ENCODE measurements at places on chromosomes 12 and 14.

GRCh38 chr14:61290701-61291100 lies 9.6 kb upstream of the TMEM30B start:
- DNase-seq: no peak

- no peak for DNase-seq
These were observed 583.5 kb upstream of the NOVA1 start for GRCh38 chr14:27181333-27181732.

DNA sequence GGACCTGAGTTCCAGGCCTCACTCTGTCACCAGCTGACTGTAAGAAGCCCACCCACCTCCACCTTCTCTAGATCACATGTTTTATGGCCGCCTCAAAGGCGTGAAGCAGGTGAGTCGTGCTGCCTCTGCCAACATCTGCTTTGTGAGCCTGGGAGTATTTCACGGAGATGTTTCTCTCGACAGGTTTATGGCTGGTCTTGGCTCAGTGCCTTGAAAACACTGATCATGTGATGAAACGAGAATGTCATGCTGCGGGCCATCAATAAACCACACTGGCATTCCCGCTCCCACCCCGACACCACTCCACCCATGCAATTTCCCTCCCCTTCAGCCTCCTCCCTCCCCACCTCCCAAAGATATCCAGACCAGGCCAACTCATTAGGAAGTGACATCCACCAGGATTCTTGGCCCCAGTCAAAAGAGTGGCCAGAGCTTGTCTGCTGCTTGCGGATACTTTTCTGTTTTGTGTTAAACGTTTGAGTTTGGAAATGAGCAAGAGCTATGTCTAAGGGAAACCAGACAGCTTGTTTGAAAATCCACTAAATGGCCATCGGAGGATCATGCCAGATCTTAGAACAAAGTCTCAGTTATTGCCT lies 53.8 kb upstream of the NTF3 start:
- DNase-seq: no peak

- no peak for DNase-seq
These were observed 198.8 kb downstream of the KITLG start for GRCh38 chr12:88381466-88381865.

DNA sequence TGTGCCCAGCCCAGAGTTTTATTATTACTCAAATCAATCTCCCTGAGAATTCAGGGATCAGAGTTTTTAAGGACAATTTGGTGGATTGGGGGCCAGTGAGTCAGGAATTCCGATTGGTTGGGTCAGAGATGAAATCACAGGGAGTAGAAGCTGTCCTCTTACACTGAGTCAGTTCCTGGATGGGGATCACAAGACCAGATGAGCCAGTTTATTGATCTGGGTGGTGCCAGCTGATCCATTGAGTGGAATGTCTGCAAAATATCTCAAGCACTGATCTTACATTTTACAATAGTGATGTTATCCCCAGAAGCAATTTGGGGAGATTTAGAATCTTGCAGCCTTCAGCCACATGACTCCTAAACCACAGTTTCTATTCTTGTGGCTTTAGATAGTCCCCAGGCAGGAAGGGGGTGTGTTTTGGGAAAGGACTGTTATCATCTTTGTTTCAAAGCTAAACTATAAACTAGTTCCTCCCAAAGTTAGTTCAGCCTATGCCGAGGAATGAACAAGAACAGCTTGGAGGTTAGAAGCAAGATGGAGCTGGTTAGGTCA lies 89.1 kb upstream of the CNOT2 start:
- DNase-seq: no peak

GRCh38 chr12:122004633-122005071 lies 17.0 kb upstream of the BCL7A start:
- no peak for DNase-seq

- DNase-seq: no peak
These were observed 89.8 kb downstream of the STAB2 start for GRCh38 chr12:103676893-103677292.

GRCh38 chr14:104898870-104899510 lies 25.7 kb upstream of the PLD4 start:
- DNase-seq: no peak

DNA sequence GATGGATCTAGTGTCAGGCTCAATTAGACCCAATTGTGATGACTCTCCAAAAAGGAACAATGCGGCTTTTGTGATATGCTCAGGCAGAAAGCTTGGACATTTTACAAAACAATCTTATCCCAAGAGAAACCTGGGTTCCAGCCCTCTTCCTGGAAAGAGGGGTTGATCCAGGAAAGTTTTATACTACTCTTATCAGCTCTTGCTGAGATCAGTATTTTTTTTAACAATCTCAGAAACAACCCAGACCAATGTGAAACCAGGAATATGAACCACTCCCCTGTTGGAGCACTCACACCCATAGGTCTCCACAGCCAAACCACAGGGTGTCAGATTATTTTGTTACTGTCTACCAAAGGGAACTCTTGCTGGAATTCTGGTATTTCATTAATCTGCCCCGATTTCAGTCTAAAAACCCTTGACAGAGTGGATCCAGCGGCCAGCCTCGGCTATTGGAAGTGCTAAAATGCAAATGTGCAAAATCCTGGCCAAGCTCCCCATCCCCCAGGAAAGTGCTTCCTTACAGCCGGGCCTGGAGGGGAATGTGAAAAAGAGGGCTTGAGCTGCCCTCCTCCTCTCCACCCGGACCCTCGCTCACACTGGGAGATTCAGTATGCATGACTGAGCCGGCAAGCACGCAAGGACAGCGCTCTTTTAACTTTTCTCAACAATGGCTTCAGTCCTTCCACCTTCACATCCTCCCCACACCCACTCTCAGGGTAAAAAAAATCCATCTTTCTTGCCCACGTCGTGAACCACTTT lies 4.0 kb downstream of the FBXL14 start:
- no peak for DNase-seq

DNA sequence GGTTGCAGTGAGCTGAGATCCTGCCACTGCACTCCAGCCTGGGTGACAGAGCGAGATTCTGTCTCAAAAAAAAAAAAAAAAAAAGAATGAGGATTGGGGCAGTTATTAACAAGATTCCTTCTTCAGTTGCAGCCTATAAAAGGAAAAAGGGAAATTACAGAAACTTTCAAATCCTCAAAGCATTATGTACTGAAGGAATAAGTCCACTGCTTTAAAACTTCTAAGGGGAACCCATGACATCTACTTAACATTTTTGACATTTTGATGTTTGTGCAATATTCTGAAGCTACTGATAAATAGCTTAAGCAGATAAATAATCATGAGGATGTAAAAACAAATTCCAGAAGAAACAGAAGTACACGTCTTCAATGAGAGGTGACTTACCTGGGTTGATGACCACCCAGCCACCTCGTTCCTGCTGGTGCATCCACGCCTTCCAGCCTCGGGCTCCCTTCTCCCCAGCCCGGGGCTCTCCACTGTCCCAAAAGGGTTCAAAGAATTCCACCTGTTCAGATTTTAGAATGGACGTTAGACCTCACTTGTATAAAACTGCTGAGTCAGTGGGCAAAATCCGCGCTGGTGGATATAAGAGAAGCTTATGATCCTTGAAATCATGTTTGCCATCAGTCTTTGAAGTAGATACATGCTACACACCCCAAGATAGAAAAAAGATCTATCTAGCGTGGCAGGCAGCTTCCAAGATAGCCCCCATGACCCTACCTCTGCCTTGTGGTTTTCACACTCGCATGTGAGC lies 33.7 kb downstream of the NRDE2 start:
- no peak for DNase-seq

DNA sequence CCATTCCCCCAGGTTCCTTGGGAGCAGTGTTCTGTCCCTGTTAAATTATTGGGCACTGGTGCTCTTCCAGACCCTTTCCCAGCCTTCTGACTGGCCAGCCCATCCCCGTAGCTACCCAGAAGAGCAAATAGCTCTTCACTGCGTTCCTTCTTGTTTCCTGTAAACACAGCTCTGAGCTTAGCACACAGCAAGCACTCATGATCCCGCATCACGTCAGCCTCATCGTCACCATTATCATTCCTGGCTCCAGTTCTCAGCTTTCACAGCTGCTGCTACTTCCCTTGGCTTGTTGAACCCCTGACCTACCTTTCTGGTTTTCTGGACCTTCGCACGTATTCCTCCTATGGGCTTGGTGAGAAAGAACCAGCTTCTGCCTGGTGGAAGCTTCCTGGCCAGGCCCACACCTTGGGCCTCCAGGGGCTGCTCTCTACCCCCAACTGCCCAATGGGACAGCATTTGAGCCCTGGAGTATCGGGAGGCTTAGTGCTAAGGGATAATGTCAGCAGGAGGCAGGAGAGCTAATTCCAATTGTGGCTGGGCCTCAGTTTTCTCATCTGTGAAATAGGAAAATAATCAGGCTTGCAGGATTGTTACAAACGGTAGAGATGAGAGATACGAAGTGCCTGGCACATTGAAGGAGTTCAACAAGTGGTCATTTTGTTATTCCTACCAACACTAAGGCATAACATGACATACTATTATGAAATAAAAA lies 22.6 kb upstream of the PAPOLA start:
- DNase-seq: no peak

- no peak for DNase-seq
These were observed 404.1 kb downstream of the ADAMTS20 start for GRCh38 chr12:43147878-43148277.

- no peak for DNase-seq
These were observed 29.1 kb downstream of the SYNE2 start for GRCh38 chr14:63881926-63882325.

DNA sequence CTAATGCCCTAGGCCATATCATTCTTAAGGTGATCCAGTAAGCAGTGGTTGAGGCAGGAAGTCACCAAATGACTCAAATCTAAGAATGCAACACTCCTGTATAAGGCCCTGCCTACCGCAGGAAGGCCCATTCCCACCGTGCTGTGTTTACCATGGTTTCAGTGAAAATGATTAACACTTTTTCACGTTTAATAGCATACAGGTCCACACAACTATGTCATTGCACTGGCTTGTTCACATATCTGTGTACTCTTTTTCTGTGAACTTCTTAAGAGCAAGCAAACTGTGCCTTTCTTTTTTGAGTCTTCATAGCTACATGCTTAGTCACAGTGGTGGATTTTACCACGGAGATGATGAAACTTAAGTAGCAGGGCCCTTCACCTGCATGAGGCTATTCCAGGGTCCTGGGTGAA lies 214.9 kb downstream of the CNTN1 start:
- DNase-seq: peak; percentile 6

DNA sequence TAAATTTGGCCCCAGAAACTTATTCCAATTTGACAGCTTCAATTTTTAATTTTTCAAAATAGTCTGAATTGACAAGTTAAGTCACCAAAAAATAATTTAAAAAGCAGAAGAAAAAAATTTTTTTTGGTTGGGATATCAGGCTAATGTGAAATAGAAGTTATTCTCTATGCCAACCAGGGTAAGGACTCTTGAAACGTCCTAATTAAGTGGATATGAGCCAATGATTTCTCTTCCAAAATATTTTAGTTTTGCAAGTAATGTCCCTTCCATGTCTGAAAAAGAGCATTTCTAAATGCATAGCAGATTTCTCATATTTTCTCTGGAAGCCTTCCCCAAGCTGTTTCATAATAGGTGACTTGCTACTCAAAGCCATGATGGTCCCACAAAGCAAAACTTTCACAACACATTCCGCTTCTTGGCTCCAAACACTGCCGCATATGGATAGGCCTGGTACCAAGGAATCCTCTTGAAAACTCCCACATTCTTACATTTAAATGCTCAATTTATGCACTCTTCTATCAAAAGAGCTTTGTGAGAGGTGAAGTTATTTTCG lies 65.1 kb downstream of the SIX6 start:
- peak; percentile 68 for DNase-seq

DNA sequence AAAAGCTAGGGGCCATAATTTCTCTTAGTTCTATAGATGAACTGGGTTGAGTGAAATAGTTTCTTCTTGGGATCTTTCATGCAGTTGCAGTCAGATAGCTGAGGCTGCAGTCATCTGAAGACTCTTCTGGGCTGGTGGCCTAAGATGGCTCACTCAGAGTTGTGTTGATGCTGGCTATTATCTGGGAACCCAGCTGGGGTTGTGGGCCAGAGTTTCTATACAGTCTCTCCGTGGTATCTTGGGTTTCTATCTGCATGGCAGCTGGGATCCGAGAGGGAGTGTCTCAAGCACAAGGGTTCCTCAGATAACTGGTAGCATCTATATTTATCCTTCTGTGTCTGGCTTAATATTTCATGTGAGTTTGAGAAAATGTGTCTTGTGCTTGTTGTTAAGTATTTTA lies 21.1 kb downstream of the AVPR1A start:
- no peak for DNase-seq

GRCh38 chr12:81257947-81258551 lies 180.2 kb downstream of the ACSS3 start:
- peak; percentile 33 for DNase-seq

DNA sequence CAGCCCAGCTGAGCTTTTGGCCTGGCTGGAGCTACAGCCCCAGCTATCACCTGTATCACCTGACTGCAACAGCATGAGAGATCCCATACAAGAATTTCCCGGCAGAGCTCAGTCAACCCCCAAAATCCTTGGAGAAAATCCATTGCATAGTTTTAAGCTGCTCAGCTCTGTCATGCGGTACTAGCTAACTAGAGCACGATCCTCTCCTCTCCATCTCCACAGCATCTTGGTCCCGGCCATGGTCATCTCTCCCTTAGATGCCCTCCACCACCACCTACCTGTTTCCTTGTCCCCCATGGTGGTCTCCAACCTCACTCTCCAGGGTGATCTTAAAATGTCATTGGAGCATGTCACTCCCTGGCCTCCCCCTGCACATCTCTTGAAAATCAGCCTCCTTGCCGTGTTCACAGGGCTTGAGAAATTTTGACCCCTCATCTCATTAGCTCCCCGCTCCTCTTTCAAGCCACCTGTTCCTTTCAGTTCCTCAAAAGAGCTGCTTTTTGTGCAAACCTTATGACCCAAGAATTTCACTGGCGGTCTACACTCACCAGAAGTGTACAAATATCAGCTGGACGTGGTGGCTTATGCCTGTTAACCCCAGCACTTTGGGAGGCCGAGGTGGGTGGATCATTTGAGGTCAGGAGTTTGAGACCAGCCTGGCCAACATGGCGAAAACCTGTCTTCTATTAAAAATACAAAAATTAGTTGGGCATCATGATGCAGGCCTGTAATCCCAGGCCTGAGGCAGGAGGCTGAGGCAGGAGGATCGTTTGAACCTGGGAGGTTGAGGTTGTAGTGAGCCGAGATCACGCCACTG lies 8.1 kb upstream of the CLMN start:
- no peak for DNase-seq

GRCh38 chr12:42853370-42854140 lies 264.0 kb upstream of the PRICKLE1 start:
- DNase-seq: no peak
